ENCODE measurements at places on chromosomes 2 and 18.

DNA sequence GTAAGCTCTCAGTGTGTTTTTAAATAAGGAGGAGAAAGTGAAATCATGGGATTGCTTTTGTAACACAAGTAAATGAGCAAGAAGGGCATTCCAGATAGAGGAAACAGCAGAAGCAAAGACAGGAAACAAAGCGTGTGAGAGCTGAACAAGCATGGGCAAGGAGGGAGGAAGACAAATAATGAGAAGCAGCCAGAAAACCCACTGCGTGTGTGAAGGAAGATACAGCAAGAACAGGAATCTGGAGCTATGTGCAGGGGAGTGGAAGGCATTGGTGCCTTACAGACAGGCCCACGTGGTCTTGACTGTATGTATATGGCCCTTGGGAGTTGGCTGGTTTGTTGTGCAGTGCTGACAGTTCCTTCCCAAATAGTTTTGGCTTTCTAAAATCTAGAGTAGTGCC lies 88.6 kb downstream of the AAK1 start:
- no peak for DNase-seq

- peak; percentile 37 for DNase-seq
Observed at GRCh38 chr2:40202798-40203400, 249.0 kb downstream of the SLC8A1 start.

- no peak for DNase-seq
Observed at GRCh38 chr2:61714210-61714609, 139.7 kb downstream of the FAM161A start.

DNA sequence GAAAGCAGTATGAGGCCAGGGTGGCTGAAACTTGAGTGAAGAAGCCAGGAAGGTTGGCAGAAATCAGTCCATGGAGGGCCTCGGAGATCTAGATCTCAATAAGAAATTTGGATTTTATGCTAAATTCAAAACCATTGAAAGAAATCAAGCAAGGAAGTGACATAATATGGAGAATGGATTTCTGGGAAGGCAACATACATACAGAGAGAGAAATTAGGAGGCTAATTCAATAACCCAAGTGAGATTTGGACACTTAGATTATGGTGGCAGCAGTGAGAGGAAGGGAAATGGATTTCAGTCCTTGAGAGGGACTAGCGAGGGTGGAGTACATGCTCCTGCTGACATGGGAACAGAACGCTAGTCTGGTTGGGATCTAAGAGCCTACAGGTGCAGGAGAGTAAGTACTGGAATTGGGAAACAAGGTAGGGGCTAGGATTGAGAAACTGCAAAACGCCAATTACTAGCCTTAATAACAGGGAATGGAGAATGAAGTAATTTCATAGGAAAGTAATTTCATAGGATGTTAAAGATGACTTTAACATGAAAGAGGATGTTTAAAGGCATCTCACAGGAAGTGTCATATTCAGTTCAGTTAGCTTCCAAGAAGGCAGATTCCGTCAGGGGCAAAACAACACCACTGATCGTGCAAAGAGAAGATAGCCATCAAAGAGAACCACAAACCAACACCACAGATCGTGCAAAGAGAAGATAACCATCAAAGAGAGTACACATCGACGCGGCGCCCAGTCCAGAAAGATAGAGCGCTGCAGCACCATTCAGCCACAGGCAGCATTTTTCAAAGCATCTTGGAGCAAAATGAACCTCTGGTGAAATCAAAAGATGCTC lies 27.2 kb downstream of the CDKL4 start:
- no peak for DNase-seq

DNA sequence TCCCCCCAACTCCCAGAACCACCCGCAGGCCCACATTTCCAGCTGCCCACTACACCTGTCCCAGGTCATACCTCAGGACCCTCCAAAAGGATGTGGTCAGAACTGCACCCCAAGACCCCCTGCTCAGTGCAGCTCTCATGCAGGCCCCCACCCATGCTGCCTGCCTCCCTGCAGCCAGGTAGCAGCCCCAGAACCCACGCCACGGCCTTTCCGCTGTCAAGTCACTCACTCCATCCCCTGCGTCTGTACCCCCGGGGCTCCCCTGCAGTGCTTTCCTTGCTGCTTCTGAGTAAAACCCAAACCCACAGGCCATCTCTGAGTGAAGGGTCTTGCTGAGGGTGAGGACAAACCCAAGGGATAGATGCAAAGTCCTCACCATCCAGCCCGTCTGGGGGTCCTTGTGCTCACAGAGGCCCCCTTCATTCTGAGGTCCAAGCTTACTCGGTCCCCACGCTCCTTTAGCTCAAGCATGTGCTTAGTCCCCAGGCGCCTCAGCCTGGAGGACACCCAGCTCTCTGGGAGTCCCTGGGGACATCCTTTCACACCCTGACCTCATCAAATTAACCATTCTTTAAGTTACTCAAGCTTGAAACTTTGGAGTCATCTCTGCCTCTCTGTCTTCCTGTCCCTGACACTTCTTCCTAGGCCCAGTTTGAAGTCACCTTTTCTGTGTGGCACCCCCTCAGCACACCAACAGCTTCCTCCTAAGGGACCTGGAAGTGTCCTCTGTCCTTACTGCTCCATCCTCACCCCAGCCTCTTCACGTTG lies 130.1 kb downstream of the SMAD7 start:
- no peak for DNase-seq

DNA sequence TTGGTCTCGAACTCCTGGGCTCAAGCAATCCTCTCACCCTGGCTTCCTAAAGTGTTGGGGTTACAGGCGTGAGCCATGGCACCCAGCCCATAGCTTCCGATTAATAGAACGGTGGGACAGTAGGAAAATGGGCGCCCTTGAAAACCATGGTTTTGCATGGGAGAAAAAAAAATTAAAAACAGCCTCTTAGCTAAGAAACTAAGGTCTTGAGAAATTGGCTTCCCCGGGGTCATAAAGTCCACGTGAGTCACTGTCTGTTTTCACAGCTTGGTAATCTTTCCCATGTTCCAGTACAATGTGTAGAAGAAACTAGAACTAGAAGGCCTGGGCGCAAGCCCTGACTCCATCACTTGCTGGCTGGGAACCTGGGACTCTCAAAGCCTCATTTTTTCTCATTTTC lies 20.7 kb downstream of the B3GNT2 start:
- DNase-seq: peak; percentile 96

- DNase-seq: no peak
Observed at GRCh38 chr18:74892066-74892627, 294.5 kb downstream of the ZNF407 start.

DNA sequence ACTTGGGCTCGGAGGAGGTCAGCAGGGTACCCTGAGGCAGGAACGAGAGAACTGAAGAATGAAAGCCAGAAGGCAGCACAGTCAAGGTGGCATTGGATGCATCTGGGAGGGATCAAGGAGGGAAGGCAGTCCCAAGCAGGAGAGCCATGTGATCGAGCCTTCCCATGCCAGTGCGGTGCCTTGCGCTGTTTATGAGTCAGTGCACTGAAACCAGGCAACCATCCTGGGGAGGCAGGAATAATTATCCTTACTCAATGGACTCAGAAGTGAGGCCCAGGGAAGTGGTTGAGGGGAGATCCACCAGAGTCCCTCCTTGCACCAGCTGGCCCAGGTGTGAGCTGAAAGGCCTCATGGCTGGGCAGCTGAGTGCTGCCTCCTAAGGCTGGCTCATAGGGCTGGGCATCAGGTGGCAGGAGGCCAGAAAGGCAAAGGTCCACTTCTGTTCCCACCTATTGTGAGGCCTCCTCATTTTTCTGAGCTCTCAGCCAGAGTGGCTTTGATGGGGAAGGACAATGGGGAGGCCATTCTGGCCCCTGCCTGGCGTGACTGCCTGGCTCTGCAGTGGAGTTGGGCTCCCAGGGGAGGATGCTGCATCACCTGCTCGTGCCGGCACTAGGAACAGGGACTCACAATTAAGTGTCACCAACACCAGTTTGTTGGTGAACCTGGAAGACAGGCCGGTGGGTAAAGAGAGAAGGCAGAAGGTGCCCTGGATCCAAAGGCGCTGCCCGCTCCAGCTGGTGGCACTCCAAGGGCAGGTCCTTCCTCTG lies 82.3 kb downstream of the TFCP2L1 start:
- peak; percentile 44 for DNase-seq

- DNase-seq: no peak
Observed at GRCh38 chr2:85760371-85760770, 6.6 kb downstream of the ATOH8 start.

DNA sequence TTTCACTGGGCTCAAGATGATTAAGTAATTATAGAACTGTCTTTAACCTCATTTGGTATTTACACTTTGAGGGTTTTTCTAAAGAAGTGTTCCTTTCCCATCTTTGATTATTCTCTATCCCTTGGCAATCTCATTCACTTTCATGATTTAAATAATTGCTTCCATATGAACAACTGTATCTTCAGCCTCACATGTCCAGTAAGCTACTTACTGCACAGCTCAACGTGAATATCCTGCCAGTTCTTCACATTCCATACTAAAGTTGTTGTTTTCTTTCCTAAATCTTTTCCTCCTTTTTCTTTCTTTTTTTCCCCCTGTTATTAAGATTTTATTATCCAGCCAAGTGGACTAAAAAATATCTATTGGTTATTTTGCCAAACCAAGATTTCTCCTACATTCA lies 37.7 kb downstream of the ZC3H15 start:
- DNase-seq: no peak

DNA sequence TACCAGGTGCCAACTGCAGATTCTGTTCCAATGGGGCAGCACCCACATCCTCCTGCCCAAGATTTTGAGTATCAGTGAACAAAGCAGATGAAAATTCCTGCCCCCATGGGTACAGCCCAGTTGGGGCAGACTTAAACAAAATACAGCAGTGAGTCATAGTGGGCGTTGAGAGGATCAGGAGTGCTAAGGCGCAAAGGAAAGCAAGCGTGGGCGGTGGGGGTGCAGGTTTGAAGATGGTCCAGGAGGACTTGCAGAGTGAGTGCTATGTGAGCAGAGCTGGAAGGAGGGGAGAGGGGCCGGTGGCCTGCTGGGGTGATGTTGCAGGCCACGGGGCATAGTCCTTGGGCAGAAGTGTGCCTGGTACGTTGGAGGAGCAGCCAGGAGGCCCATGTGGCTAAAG lies 24.7 kb downstream of the STEAP3 start:
- peak; percentile 67 for DNase-seq

DNA sequence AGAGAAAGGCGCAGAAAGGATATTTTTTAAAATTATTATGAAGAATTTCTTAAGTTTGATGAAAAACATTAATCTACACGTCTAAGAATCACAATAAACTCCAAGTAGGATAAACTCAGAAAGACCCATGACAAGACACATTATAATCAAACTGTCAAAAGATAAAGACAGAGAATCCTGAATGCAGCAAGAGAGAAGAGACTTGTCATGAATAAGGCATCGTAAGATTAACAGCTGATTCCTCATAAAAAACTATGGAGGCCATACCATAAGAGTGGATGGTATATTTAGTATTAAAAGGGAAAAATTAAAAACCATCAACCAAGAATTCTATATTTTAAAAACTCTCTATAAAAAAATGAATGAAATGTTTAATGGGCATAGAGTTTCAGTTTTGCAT lies 39.1 kb downstream of the SRBD1 start:
- DNase-seq: no peak

DNA sequence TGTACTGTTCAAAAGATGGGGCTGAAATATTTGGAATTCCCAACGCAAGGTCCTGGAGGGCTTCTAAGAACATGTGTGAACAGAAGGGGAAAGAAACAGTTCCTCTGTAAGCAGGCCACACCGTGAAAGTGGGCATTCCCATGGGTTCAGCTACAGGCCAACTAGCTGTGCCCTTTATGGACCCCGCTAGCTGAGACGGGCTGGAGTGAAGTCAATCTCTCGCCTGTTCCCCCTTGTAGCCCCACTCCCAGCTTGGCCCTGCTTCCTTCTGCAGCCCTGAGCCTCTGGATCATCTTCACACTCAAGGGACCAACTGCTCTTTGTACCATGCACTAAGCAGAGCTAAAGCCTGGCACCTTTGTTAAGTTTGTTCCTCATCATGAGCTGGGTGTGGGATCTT lies 55.4 kb downstream of the POLR1A start:
- DNase-seq: no peak

GRCh38 chr2:54289917-54290316 lies 33.9 kb upstream of the TSPYL6 start:
- no peak for DNase-seq

DNA sequence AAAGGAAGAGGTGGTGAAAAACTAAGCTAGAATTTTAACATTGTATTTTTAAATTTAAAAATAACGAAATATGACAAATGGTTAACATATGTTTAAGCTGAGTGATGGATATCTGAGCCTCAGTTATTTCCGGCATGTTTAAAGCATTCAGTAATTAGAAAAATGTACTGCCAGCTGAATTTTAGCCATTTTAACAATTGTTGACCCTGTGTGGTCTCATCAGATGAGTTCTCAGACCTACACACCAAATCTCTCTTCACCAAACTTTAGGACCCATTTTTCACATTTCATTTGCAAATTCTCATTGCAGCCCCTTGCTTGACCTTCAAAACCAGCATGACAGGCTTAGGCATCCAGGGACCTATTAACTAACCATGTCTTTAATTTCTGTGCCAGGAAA lies 91.5 kb upstream of the RGPD4 start:
- DNase-seq: no peak

Measured in amniotic epithelial cell (primary cell).